Stimulated activated naive B cell treated with anti-CD40 and anti-IgM and Interleukin-4, amounts not matched to agents 10 μg/mL and 1 μg/mL and 100 μg/mL, for 72 hours (primary cell): ENCODE measurements at places on chromosomes 5 and 9.

- no peak for DNase-seq
These were observed 49.8 kb downstream of the PRRT1B start for GRCh38 chr9:131594906-131595665.

GRCh38 chr5:28707706-28708105 is 1669.3 kb upstream of the CDH9 start:
- DNase-seq, result no peak

- DNase-seq, result no peak
These were observed 249.2 kb upstream of the IRX4 start for GRCh38 chr5:2131826-2132496.

GRCh38 chr9:19408316-19408692 is 505 bp upstream of the ACER2 start:
- DNase-seq, result no peak

- no peak for DNase-seq
These were observed 278.0 kb upstream of the NUDT12 start for GRCh38 chr5:103840600-103840999.

- DNase-seq, result no peak
These were observed 70.6 kb downstream of the ADAMTS2 start for GRCh38 chr5:179274321-179275315.

- DNase-seq, result no peak
These were observed 16.1 kb downstream of the ACTBL2 start for GRCh38 chr5:57466544-57466943.

- DNase-seq, result no peak
These were observed 14.8 kb downstream of the HMGCS1 start for GRCh38 chr5:43298443-43298842.

DNA sequence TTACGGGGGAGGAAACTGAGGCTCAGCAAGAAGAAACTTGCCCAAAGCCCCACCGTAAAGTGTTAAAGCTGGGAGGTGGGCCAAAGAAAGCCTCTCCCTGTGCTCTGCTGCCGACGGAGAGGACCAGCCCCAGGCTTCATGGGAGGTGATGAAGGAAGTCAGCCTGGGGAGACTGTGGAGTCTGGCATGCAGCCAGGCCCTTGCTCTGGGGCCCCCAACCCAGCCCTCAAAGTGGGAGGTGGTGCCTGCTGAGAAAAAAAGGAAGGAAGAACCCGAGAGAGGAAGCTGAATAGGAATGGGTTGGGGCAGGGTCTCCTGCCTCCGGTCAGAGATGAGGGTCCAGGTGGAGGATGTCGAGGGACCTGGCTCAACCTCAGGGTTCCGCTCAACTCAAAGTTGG is 3.8 kb downstream of the RNF44 start:
- no peak for DNase-seq

DNA sequence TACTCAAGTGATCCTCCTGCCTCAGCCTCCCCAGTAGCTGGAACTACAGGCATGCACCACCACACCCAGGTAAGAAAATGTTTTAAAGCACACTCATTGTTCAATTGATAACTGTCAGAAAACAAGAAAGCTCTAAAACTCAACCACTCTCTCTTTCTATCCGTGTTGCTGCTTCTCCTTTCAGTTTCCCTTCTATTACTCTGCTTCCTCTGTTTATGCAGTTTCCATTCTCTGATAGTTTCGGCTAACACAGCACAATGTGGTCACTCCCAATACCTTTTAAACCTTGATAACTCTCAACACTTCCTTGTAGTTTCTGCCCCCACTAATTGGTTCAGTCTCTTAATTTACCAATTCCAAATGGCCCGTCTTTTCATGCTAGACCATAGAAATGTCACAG is 59.2 kb upstream of the NR4A3 start:
- peak; percentile 15 for DNase-seq

DNA sequence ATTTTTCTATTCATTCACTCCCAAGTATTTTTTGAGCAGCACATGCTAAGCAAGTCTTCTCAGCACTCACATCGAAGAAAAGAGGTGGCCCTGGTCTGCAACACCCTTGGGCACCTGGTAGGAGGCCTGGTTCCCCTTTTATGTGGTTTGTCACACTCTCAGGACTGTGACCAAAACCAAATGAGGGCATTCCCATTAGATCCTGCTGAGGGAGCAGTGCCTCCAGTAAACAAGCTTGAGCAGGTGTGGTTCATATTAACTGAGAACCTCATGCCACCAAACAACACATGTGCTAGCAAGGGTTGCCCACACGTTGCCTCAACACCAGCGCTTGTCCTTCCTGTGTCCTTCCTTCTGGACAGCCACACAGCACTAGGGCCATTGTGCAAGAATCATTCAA is 26.9 kb upstream of the SYK start:
- peak; percentile 72 for DNase-seq

- no peak for DNase-seq
These were observed 21.3 kb downstream of the CCDC69 start for GRCh38 chr5:151202381-151203139.

GRCh38 chr5:69004676-69005075 is 89.1 kb upstream of the SLC30A5 start:
- no peak for DNase-seq

- no peak for DNase-seq
These were observed 204.1 kb downstream of the SEC61B start for GRCh38 chr9:99425923-99426842.
